ENCODE measurements at places on chromosomes 16 and 17.

- DNase-seq: no peak
Observed at GRCh38 chr16:70630960-70631745, 15.2 kb upstream of the IL34 start.

DNA sequence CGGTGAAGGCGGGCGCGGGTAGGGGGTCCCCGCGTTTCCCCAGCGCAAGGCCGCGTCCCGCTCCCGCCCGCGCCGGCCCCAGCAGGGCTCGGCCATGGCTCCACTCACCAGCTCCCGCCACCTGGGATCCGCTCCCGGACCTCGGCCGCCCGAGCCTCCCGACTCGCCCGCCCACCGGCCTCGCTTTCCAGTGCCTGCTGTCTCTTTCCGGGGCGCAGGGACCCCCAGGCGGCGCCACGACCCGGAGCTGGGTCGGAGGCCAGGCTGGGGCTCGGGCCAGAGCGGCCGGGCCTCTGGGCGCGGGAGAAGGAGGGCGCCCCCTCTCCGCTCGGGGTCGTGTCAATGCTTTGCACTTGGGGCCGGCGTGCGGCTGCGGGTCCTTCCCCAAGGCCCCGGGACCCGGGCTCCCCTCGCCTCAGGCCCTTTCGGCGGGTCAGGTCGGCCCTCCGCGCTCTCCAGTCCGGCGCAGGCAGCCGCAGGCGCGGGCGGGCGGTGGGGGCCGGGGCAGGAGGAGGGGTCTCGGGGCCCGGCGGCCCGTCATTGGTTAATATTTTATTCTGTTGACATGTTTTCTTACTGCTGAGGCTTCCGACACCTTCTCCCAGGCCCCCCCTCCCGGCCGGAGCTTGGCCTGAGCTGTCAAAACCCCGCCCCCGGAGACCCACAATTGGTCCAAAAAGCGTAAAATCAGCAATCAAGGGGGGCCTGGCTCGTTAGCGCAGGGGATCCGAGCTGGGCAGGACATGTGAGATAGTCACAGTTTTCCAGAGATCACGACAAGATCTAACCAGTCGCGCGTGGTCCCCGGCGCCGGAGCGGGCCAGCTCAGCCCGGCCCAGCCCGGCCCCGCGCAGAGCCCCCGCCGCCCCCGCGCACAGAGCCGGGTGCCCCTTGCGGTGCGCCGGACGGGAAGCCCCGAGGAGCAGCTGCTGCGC lies at the start of gene TBX2:
Gene TBX2, plus strand, starts transcription at position 713 of the 935 bp plus-strand sequence. CDS start 334 bp downstream, outside the sequence.
- DNase-seq: no peak

GRCh38 chr16:86854058-86854621 lies 275.8 kb downstream of the FOXL1 start:
- DNase-seq: no peak

DNA sequence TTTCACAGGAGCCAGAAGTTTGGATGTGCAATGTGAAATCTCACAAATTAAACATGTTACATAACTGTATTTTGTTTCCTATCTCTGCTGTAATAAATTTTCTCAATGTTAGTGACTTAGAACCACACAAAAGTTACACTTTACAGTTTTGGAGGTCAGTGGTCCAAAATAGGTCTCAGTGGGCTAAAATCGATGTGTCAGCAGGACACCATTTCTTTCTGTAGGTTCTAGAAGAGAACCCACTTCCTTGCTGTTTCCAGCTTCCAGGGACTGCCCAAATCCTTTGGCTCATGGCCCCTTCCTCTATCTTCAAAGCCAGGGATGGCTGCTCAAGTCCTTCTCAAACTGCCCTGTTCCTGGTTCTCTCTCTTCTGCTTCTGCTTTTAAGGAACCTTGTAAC lies 252.7 kb downstream of the WWOX start:
- no peak for DNase-seq

DNA sequence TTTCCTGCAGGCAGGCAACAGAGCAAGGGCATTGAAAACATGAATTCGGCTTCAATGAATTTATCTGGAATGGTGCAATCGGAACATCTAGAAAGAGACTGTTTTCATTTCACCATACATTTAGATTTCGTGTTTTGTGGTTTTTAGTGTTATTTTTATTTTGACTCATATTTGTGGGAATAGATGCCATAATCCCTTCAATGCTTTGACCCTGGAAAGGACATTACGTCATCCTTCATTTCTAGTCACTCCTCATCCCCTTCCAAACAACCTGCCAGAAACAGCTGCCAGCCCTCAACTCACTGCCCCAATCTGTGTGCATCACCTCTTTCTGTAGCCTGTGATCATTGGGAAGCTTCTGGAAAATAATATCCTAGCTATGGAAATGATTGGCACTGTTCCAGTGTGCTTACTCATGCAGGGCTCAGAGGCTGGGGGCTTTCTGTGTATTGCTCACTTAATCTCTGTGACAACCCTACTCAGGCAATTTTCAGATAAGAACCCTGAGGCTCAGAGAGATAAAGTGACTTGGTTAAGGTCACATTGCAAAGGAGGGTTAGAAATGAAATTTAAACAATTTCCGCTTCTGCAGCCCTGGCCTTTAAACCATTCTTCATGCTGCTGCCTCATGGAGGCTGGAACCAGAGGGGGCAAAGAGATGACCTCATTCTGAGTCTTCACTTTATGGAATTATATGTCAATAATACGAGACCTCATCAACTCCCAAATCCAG lies 9.5 kb upstream of the KSR1 start:
- no peak for DNase-seq

DNA sequence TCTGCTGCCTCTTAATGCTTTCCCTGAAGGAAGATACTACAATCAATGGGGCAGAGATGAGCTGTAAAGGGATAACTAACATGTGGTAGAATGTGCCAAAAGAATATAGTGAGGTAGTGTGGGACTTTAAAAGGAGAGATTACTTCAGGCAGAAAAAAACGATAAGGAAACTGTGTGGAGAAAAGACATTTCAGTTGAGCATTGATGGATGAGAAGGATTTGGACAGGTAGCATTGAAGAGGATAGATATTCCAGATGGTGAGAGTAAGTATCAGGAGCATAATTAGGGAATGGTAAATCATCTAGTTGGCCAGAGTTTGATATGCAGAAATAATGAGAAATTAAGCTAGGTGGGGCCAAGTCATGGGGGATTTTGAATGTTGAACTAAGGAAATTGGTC lies 97.3 kb downstream of the NLK start:
- no peak for DNase-seq

- DNase-seq: no peak
Observed at GRCh38 chr17:39591958-39592954, 15.5 kb downstream of the NEUROD2 start.

DNA sequence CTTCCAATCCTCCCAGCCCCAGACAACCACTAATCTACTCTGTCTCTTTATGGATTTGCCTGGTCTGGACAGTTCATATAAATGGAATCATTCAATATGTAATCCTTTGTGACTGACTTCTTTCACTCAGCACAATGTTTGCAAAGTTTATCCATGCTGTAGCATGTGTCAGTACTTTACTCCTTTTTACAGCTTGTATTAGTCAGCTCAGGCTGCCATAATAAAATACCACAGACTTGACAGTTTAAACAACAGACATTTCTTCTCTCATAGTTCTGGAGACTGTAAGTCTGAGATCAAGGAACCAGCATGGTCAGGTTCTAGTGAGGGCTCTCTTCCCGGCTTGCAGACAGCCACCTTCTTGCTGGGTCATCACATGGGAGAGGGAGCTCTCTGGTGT lies 41.3 kb downstream of the GPRC5B start:
- no peak for DNase-seq

DNA sequence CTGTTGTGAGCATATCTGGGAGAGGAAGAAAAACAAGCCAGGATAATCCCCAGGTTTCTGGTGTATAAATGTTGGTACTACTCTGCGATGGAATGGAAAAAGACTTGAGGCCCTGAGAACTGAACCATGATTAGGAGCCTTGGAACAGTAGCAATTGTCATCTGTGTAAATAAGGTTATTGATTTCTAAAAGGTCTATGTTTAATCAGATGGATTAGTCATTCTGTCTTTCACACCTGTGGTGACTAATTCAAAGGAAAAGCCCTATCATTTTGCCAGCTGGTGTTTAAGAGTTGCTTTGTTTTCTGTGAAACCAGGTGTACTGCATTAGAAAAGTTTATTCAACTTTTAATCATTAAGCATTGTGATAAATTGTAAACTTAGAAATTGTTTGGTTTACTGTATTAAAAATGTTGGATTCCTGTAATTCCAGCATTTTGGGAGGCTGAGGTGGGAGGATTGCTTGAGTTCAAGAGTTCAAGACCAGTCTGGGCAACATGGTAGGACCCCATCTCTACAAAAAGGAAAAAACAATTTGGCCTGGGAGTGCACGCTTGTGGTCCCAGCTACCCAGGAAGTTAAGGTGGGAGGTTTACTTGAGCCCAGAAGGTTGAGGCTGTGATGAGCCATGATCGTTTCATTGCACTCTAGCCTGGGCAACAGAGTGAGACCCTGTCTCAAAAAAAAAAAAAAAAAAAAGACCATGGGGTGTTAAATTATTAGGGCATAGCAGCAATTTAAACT lies 29.0 kb upstream of the KPNB1 start:
- DNase-seq: no peak

GRCh38 chr16:1159325-1159972 lies 6.5 kb downstream of the CACNA1H start:
- no peak for DNase-seq

- DNase-seq: no peak
Observed at GRCh38 chr16:72271699-72272240, 99.8 kb upstream of the PMFBP1 start.

- DNase-seq: no peak
Observed at GRCh38 chr16:28534542-28535373, 4.0 kb downstream of the NUPR1 start.

- DNase-seq: no peak
Observed at GRCh38 chr17:29787995-29788394, 142.0 kb downstream of the SSH2 start.

- DNase-seq: no peak
Observed at GRCh38 chr16:89658221-89658879, 714 bp downstream of the SPATA33 start.

DNA sequence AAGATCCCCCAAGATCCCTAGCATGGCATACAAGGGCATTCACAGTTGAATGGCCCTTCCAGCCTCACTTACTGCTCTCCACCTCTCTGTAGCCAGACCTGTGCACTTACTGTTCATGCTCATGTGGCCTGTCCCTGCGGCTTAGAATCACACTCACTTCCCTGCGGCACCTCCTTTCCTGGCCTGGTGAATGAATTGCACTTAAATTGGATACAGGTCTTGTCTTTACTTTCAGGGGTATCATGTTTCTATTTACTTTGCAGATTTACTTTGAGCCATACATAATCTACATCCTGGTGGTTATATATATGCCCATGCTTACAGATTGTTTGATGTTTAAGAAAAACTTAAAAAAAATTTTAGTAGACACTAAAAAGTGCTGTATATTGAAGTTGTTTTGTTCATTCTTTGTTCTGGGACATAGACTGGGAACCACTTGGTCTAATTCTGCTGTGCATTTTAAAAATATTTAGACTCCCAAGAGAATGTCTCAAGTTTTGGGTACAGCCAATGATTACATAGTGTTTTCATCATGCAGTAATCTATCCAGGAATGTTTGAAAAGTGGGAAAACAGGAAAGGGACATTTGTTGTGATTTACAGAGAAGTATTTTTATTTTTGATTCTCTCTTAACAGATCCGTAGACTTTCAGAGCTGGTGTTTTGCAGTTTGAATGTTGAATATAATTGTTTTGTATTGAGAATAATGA lies 63.9 kb downstream of the NUP88 start:
- no peak for DNase-seq

All from activated T-cell treated with anti-CD3 and anti-CD28 coated beads for 4 hours (primary cell).